Activated T-helper 1 cell treated with anti-CD3 and anti-CD28 coated beads, Interleukin-2, amount 50 U/mL, for 16 hours (primary cell): ENCODE measurements at places on chromosomes 5 and 9.
A peak's percentile ranks its signal among the peaks of the same experiment; 100 is the strongest.

DNA sequence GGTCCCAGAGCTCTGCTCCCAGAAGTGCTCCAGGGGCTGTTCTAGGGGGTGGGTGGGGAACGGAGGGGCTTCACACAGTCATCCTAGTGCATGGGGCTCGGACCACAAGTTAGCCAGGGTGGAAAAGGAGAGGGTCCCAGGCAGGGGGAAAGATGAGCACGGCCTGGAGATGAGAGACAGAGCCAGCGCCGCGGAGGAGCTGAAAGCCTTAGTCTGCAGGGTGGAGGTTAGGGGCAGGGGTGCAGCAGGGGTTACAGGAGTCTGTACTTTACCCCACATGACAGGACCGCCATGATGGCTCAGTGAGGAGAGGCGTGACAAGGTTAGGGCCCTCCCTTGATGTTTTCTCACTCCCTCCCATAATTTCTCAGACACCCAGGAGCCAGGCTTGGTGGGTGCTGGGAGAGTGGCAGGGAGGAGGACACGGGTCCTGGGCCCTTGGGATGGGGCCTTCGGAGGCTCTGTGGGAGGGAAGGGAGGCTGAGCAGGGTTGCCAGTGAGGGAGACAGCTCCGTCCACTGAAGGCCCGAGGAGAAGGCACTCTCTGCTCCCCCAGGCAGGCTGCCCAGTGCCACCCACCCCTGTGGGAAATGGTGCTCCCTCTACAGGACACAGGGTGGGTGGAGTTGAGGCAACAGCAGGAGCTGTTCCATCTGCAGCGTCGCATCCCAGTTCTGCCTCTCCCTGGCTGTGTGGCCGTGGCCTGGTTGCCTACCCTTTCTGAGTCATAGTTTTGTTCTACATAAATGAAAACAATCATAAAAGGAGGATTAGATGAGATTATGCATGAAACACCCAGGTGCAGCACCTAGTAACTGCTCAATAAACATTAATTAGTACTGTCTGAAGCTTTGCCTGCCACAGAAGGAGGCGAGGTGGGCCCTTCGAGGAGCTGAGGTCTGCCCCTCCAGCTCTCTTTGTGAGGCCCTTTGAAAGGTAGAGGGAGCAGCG is 66.2 kb downstream of the NDST1 start:
- no peak for DNase-seq

GRCh38 chr9:124220946-124221451 is 36.8 kb upstream of the NEK6 start:
- DNase-seq: no peak

DNA sequence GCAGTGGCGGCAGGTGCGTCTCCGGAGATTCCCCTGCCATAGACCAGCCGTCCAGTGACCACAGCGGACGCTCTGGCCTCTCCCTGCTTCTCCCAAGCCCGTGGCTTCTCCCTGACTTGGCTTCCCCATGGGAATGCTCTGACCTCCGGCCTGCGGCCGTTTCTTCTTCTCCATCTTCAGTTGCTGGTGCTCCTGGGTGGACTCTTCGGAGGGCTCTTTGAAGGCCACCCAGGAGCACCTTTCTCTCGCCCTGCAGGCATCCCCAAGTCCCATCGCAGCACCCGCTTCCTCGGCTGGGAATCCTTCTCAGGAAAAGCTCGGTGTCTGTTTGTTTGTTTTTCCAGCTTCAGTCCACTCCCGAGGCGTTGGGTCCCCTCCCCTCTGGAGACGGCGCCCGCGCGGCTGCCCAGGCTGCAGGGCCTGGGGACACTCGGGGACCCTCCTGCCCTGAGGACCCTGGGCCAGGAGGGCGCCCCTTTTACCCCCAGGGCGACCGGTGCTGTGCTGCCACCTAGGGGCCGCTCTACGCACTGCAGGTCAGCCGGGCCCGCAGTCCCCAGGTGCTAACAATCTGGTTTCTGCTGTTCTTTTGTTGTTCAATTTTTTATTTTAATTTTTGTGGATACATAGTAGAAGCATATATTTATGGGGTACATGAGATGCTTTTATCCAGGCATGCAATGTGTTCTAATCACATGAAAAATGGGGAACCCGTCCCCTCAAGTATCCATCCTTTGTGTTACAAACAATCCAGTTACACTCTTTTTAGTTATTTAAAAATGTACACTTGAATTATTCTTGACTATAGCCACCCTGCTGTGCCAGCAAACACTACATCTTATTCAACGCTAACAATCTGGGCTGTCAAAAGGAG is 197.9 kb upstream of the ADAMTS16 start:
- no peak for DNase-seq

DNA sequence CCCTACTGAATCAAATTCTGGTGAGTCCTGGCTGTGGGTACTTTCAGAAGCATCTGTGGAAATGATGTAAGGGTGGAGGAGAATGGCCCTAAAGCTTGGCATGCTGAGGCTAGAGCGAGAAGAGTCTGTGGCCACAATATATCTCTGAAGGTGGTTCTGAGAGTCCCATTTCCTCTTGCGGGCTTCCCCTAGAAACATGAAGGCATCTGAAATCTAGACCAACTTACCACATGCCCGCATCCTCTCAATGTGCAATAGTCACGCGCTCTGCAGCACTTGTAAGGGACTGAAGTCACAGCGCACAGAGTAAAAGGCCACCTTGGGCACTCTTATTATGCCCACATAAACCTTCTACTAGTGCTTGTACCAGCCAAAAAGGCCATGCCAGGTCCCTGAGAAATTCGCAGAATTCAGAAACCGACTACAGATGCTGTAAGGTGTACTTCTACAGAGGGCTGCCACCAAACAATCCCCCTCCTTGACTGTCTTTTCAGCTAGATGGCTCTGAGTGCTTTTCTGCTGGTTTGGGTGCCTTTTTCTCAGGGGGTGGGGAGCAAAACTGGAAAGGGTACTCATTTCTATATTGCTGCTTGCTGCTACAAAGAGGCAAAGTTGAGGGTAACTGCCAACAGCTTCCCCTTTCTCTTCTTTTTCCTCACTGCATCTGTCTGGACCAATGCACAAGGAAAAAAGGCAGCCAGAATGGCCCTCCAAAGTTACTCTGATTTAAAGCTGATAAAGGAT is 107.3 kb downstream of the ZDHHC21 start:
- no peak for DNase-seq

- DNase-seq: no peak
Measured at GRCh38 chr9:35552376-35552775, 52.7 kb upstream of the TESK1 start.

DNA sequence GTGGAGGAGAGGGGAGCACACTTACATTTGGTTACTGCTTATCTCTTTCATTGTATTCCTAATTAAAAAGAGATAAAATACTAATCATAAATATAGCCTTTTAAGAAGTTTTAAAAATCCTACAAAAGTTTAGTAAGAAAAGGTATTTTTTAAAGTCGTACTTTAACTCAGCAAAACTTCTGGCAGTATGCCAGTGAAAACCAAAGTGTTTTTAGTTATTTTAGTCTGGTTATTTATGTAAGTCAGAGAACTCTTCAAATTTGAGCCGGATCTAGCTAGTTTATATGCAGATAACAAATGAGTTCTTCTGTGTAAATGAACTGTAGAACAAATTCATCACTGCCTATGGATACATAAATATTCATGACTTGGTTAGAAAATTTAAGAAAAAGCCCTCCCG is 36.5 kb upstream of the ANKDD1B start:
- DNase-seq: no peak

- no peak for DNase-seq
Measured at GRCh38 chr5:148856424-148856823, 30.0 kb downstream of the ADRB2 start.

- DNase-seq: no peak
Measured at GRCh38 chr9:75911390-75911789, 20.9 kb downstream of the PCSK5 start.

- no peak for DNase-seq
Measured at GRCh38 chr9:79012561-79012960, 559.2 kb upstream of the TLE4 start.

DNA sequence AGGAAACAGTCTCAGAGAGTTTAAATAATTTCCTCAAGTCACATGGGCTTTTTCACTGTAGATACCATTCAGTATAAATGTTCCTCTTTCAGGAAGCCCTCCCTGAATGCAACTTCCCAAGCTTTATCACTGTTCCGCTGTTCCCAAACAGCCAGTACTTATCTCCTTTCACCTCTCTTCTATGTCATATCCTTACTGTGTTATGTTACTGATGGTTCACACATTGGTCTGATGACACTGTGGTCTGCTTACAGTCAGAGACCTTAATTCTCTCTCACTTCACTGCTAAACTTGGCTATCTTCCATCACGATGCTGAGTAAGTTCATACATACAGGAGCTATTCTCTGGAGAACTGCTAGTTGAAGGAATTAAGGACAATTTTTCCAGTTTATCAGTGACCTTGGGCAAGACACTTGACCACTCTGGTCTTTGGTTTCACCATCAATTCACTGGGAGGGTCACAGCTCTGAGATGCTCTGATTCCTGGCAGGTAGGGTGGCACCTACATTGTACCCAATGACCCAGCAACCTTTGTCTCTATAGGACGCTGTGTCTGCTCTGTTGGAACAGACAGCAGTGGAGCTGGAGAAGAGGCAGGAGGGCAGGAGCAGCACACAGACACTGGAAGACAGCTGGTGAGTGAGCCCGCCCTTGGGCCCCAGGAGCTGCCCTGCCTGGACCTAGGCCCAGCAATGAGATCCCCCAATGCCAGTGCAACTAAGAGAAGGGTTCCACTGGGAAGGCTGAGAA is 42.1 kb upstream of the RARS1 start:
- DNase-seq: no peak

GRCh38 chr9:135794057-135794335 is 92.0 kb downstream of the KCNT1 start:
- no peak for DNase-seq

GRCh38 chr5:159956074-159956473 is 39.8 kb downstream of the ADRA1B start:
- DNase-seq: no peak

DNA sequence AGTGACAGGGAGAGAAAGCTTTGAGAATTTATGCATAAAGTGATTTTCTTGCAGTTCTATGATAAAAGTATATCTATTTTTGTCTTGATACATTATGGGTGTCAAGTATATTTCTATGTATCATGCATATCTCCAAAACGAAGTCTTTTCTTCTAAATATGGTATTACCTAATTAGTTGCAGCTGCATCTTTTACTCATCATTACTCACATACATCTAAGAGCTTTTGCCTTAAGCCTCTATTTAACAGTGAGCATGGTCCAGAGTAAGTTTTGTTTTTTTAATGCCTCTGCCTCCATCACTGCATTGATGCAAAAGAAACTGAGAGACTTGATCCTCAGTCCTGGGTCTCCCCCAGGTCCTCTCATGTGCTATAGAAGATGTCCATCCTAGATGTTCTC is 40.0 kb upstream of the SMC5 start:
- no peak for DNase-seq

GRCh38 chr9:94812343-94812742 is 85.8 kb downstream of the AOPEP start:
- no peak for DNase-seq

GRCh38 chr9:89137542-89138462 is 40.8 kb downstream of the SHC3 start:
- DNase-seq: no peak

DNA sequence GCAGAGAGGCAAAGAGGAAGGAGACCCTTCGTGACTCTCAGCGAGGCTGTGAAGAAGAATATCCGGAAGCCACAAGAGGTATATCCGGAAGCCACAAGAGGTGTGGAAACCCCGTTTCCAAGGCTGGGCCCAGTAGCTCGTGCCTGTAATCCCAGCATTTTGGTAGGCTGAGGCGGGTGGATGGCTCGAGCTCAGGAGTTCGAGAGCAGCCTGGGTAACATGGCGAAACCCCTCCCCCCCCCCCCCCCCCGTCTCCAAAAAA is 612 bp upstream of the BBLN start:
- peak; percentile 29 for DNase-seq

- no peak for DNase-seq
Measured at GRCh38 chr9:136198605-136199083, 6.3 kb downstream of the LHX3 start.

DNA sequence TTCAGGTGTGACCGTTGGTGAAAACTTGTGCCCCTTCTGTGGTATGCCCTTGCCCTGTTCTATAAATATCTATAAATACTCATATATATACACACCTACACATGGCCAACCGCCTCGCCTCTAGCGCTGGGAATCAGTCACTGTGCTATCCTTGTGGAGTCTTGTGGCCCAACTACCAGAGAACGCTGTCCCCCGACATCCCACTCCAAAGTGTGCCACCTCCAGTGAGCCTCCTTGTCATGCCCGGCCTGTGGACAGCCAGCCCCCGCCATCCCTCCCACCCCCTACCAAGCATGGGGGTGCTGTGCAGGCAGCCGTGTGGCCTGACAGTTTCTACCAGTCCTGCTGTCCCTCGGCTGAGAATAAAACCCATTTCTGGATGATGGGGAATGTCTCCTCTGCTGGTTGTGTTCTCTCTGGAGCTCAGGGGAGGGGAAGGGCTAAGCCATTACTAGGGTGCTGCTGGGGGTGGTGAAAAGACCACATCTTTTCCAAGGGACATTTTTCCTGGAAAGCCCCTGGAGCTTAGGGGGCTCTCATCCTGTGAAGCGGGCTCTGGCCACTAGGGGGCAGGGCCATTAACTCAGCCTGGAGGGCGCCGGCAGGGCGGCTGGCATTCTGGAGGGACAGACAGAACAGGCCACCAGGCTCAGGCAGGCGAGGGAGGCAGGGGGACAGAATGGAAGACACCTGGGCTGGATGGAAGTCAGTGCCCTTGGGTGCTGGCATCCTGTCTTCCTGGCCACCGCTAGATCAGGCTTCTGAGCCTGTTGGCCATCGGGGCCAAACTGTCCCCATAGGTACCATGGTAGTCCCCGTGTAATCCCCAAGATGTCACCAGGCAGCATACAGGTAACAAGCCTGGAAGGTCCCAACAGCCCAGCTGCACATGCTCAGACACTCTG is 20.7 kb downstream of the GOLGA2 start:
- peak; percentile 22 for DNase-seq

DNA sequence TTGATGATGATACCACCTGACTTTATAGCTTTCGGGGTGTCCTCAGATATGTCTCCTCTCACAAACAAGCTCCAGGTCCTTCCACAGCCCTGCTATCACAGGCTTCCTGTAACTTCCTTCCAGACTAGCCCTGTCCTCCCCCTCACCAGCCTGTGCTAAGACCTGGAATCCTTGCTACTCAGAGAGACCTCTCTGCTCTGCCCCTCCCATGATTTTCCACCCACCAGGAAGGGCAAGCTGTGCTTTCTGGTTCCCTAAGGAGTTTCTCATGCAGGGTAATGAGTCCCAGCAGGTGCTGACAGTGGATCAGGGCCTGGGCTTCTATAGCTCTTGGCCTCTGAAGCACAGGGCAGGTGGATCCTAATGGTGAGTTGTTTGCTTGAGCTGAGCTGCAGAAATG is 86.9 kb downstream of the AOPEP start:
- DNase-seq: no peak

- no peak for DNase-seq
Measured at GRCh38 chr9:19457693-19458009, 48.8 kb downstream of the ACER2 start.
